Cardiac septum (tissue), 1 donor: ENCODE measurements at places on chromosomes 12 and 14.

DNA sequence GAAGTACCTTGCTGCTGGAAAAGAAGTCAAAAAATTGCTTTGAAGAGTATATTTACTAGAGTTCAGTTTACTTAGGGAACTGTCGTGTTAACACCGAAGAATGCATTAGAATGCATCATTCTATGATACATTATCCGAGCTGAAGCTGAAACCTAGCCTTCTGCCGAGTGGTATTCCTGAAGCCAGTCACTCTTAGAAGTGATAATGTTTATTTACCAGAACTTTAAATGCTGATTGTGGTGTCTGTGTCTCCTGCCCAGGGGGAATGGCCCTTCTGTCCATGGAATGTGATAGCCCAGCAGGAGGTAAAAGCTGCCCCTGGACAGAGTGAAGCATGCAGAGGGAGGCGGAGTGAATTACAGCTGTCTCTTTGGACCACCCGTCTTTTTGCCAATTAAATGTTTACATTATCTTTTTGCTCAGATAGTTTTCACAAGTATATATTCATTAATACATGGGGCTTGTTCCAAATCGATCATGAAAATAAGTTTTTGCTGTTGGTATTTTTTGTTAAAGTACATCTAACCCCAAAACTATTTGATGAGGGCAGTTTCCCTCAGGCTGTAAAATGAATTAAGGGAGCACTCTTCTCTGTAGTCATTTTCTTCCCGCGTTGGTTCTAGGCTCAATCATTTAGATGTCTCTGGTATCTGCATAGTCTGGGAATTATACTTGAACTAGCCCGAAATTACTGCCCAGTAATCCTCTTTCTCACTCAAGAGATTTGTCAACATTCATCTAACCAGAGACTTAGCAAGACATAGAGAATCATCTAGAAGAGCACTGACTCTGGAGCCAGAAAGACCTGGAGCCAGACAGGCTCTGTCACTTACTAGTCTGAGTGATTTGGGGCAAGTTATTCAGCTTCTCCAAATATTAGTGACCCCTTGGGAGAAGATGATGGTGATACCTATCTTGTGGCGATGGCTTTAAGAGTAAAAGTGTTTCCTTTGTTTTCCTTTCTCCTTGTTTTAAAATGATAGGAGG, 147.6 kb downstream of the CRADD start:
- DNase-seq = no peak

- no peak for DNase-seq
These were observed 80.9 kb downstream of the SYNE2 start for GRCh38 chr14:63933711-63934110.

- DNase-seq = no peak
These were observed 162.1 kb upstream of the IFNG-AS1 start for GRCh38 chr12:67826946-67827720.

DNA sequence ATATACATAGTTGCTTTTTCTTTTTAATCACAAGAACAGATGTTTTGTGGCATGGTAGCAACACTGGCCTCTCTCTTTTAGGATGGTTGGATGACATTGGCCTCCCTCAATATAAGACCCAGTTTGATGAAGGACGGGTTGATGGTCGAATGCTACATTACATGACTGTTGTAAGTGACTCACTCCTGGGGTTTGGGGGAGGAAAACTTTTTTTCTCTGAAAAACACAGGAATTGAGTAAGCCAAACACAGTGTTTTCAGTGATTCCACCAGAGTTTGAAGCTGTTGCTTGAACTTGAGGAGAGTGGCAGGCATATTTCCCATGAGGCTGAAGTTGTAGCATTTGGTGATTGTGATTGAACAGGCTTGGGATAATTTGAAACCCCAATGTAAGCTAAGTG, 13.7 kb upstream of the REP15 start:
- DNase-seq = no peak
